ENCODE measurements at places on chromosomes 4 and X.

DNA sequence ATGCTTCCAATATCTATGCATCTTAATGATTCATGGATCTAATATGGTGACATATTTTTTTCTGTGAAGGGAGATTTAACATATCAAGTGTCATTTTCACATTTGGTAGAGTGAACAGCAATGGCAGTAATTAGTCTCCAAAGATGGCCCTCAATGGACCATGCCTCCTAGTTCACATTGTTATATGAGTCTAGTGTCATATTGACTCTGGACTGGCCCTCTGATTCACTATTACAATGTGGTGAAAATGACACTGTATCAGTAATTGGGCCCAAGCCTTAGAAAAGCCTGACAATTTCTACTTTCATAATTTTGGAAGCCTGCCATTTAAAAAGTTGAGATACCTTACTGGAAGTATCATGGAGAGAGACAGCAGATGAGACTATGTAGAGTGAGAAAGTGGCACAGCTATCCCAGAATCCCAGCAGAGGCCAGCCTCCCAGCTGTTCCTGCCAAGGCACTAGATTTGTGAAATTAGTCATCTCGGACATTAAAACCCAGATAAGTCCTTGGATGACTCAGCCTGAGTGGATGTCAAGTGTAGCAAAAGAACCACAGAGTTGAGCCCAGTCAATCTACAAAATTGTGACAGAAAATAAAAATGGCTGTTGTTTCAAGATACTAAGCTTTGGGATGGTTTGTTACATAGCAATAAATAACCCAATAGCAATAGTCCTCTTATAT is 68.4 kb downstream of the ARHGEF38 start:
- no peak for DNase-seq

GRCh38 chrX:68980906-68981616 is 152.2 kb downstream of the EFNB1 start:
- DNase-seq = no peak

DNA sequence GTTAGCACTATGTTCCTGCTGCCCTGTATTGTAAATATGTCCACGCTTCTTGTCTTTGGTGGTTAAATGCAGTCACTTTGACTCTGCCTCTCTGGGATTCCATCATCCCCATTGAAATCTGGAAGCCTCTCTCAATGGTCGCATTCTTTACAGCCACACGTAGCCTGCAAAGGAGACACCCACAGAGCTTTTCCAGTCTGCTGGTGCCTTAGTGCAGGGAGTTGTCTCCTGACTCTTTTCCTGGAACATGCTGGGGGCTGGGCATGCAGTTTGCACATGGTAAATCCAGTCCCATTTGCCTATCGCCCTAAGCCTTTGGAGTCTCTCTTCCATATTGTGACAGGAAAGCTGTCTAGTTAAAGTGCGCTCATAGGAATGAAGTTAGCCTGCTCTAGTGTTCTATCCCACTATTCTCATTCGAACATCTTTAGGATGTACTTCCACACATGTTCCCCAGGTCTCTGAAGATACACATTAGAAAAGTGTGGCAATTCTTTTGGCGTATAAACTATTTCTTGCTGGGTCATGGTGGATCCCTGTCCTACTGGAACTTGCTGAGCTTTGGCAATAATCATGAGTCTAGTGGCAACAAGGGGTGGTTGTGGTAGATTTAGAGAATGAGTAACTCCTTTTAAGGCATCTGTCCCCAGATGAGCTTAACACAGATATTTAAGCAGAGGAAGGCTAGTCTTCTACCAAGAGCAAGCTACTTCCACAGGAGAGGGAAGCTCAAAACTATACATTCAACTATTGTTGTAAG is 33.7 kb downstream of the COQ2 start:
- no peak for DNase-seq

GRCh38 chr4:8264106-8264505 is 5.4 kb upstream of the HTRA3 start:
- DNase-seq = no peak

DNA sequence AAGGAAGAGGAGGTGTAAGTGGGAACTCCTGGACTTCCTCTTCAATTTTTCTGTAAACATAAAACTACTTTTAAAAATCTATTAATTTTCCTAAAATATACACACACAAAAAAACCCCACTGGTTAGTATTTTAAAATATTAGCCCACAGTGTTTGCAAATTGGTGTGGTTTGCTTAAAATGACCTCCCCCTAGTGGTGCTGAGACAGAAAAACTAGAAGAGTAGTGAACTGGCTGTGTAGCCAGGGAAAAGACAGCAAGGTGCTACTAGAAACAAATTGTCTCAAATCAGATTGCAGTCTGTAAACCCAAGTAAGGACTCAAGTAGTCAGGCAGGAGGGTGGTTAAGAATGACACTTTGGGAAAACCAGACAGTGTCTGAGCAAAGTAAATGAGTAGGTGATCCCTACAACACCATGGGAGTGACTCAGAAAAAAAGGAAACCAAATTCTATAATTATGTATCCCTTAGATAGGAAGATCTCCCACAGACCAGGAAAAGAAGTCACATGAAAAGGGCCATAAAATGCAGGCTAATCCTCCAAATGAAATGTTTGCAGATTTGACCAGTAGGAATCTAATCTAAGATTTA is 26.0 kb downstream of the AMTN start:
- DNase-seq = no peak

- no peak for DNase-seq
These were observed 368.8 kb downstream of the ANKRD50 start for GRCh38 chr4:124343661-124344171.

DNA sequence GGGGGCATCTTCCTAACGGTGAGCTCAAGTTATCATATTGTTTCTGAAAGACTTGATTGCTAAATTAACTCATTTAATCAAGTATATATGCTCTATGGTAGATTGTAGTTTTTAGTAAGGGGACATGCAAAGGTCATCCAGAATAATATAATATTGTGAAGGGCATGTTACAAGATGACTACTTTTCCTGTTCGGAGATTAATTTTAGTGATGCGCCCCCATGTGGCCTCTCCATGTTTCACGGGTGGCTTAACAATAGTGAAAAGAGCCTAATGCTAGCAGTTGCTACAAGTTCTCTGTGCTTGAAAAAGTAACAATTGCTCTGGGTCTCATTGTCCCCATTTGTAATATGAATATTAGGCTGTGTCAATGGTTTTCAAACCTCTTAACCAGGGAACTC is 12.2 kb downstream of the SMPX start:
- DNase-seq = no peak

DNA sequence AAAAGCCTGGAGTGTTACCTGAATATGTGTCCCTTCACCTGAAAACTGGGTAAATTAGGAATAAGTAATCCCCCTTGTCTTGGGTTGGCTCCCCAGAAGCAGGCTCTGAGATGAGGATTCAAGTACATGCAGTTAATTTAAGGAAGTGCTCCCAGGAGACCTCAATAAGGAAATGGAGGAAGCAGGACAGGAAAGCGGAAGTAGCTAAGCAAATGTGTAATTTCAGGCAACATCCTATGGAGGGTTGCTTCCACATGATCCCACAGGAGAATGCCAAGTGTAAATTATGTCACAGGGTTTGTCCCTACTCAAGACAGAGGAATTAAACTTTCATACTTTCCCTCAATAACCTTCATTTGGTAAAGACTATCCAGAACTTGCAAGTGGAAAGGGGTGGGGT is 48.1 kb upstream of the ARHGEF6 start:
- no peak for DNase-seq

DNA sequence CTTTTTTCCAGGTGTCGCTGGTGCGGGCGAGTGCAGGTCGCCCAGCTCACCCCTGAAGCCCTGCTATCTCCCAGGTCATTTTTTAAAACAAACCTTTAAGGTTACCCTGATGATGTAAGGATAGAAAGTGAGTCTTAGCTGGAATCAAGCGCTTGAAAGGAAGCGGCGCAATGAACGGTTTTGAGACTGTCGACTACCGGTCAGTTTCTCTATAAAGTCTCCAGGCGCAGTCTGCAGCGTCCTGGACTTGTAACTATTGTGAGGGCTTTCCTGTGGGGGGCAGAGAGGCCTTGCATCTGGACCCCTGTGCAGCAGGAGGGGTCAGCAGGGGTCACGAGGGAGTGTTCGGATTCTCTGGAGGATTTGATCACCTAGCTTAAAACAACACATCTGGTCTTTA is 1.6 kb downstream of the KIT start:
- DNase-seq = no peak

- DNase-seq = no peak
These were observed 44.5 kb downstream of the SYTL5 start for GRCh38 chrX:38050806-38051205.

- DNase-seq = no peak
These were observed 45.8 kb downstream of the SLC39A8 start for GRCh38 chr4:102299354-102300107.

DNA sequence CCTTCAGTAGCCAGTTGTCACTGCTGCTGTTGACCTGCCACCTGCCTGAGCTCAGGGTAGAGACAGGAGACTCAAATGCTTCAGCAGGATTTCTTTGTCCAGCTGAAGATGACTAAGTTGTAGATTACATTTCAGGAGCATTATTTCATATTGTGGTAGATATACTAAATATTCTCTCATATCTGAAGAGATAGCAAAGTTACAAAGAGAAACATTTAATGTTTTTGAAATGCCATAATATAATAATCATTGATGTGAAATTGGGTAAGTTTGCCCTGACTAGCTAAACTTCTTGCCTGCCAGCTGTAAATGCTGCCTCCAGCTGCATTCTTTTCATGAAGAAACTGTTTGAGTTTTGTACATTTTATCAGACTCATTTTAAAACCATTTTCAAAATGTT is 247.6 kb upstream of the CNKSR2 start:
- no peak for DNase-seq

- no peak for DNase-seq
These were observed 318.6 kb downstream of the NAF1 start for GRCh38 chr4:162847945-162848549.

DNA sequence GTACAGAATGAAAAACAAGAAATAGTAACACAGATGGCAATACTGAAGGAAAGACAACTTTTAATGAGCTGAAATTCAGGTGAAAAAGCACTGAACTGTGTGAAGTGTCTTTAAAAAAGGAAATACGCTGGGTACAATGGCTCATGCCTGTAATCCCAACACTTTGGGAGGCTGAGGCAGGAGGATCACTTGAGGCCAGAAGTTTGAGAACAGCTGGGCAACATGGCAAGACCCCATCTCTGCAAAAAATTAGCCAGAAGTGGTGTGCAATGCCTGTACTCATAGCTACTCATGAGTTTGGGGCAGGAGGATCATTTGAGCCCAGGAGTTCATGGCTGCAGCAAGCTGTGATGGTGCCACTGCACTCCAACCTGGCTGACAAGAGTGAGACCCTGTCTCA is 59.8 kb upstream of the COX18 start:
- no peak for DNase-seq

GRCh38 chr4:69518538-69519198 is 23.0 kb upstream of the UGT2B4 start:
- DNase-seq = no peak

DNA sequence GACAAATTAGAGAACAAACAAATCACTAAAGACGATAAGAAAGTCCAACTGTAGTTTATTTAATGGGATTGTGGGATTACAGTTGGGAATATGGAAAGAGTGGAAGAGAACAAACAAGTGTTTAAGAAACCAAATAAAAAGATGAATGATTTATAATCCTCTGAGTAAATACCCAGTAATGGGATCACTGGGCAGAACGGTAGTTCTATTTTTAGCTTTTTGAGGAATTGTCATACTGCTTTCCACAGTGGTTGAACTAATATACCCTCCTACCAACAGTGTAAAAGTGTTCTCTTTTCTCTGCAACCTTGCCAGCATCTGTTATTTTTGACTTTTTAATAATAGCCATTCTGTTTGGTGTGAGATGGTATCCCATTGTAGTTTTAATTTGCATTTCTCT is 15.0 kb downstream of the C4orf51 start:
- DNase-seq = no peak

GRCh38 chrX:134622056-134622812 is 36.0 kb downstream of the PLAC1 start:
- peak; percentile 36 for DNase-seq

GRCh38 chr4:109682875-109683274 is 20.4 kb downstream of the CASP6 start:
- DNase-seq = no peak

- no peak for DNase-seq
These were observed 8.3 kb downstream of the RNF212 start for GRCh38 chr4:1105067-1105466.

DNA sequence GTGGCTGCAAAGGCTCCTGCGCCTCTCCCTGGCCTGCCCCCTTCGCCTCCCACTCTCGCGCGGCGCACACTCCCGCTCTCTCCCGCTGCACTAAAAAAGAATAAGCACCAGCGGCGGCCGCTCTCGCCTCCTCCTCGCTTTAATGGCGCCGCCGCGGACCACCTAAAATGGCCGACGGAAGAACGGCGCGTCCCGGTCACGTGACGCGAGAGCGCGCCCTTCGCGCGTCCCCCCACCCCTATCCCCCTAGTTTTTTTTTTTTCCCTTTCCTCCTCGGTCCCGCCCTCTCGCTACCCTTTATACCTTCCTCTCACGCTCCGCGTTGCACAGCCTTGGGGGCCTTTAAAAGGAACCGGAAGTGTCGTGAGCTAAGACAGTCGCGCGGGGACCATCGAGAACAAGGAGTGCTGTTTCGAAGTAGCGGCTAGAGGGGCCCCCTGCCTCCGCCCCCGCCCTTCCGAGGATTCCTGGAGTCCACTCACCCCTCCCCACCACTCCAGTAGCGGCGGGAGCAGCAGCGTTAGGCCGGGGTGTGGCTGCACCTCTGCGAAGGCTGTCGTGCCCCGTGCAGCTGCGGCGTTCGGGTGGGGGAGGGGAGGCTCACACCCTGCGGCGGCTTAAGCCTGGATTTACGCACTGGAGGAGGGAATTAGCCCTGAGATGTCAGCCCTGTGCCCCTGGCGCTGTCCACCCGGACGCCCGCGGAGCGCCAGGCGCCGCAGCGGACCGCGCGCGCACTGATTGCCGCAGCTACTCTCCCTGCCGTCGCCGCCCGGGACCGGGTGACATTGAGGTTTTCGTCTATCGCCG is at the start of gene HNRNPD:
Gene HNRNPD (minus strand): TSS at position 176 of the 810 bp plus-strand sequence. CDS start 313 bp downstream, outside the sequence.
- peak; percentile 86 for DNase-seq

- no peak for DNase-seq
These were observed 17.2 kb downstream of the SCARB2 start for GRCh38 chr4:76196376-76196775.

GRCh38 chr4:176593943-176594342 is 198.8 kb downstream of the VEGFC start:
- DNase-seq = no peak

DNA sequence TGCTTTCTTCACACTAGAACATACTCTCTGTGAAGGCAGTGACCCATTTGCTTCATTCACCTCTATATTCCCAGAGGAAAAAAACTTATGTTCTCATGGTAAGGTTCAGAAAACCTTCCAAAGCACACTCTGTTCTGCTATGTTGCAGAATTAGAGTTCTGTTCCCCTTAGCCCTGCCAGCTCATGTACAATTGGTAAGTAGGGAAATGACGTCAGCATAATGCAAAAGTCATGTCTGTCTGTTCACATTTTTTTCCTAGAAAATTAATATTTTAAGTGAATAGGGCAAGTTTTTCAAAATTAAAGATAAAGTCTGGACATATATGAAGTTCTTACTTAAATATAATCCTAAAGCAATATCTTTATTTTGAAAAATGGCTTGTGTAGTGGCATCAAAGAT is 443.6 kb downstream of the GALNTL6 start:
- no peak for DNase-seq

- DNase-seq = no peak
These were observed 4.1 kb upstream of the NDNF start for GRCh38 chr4:121076416-121076815.
